K562 (cell line): ENCODE measurements at places on chromosomes 11 and 22. TPM values are rescaled to one million over a fixed set of nuclear protein-coding genes. Genes with fewer than 3 reads are reported as not detected.

- no peak for DNase-seq
These were observed 129.9 kb upstream of the TTC12 start for GRCh38 chr11:113184498-113184897.

CASP1 gene
- polyA plus RNA-seq: not detected in 2 replicates

POU2AF1 gene
- not detected in 2 replicates for polyA plus RNA-seq

DNA sequence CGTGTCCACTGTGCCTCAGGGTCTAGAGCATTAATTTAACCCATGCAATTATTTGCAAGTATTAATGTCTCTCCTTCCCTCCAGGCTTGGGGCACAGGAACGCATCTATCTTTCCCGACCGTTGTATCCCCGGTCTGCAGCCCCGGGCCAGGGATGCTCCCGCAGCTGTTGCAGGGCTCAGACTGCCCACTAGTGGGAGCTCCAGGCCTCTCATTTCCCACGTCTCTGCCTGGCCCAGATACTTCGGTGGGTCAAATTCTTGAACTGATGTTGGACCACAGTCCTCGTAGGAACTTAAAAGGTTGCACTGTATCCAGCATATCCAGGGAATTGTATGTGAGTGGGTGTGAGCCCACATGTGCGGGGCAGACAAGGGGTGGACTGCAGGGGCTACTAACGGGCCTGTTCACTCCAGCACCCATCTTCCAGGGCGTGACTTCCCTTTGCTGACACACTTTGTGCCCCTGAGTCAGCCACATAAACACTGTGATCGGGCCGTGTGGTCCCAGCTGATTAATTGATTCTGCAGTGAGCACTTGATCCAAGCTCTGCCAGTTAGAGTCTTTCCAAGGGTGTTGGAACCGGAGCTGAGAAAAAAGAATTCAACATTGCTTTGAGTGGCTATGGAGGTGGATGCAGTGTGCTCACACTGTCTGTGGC is 451.3 kb downstream of the TBC1D22A start:
- peak; percentile 39 for DNase-seq

GRCh38 chr11:69297787-69298266 is 3.9 kb downstream of the MYEOV start:
- DNase-seq: no peak

DNA sequence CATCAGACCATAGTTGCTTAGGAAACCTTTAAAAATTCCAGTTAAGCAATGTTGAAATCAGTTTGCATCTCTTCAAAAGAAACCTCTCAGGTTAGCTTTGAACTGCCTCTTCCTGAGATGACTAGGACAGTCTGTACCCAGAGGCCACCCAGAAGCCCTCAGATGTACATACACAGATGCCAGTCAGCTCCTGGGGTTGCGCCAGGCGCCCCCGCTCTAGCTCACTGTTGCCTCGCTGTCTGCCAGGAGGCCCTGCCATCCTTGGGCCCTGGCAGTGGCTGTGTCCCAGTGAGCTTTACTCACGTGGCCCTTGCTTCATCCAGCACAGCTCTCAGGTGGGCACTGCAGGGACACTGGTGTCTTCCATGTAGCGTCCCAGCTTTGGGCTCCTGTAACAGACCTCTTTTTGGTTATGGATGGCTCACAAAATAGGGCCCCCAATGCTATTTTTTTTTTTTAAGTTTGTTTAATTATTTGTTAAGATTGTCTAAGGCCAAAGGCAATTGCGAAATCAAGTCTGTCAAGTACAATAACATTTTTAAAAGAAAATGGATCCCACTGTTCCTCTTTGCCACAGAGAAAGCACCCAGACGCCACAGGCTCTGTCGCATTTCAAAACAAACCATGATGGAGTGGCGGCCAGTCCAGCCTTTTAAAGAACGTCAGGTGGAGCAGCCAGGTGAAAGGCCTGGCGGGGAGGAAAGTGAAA is 73.4 kb downstream of the NCAPD3 start:
- no peak for DNase-seq

DNA sequence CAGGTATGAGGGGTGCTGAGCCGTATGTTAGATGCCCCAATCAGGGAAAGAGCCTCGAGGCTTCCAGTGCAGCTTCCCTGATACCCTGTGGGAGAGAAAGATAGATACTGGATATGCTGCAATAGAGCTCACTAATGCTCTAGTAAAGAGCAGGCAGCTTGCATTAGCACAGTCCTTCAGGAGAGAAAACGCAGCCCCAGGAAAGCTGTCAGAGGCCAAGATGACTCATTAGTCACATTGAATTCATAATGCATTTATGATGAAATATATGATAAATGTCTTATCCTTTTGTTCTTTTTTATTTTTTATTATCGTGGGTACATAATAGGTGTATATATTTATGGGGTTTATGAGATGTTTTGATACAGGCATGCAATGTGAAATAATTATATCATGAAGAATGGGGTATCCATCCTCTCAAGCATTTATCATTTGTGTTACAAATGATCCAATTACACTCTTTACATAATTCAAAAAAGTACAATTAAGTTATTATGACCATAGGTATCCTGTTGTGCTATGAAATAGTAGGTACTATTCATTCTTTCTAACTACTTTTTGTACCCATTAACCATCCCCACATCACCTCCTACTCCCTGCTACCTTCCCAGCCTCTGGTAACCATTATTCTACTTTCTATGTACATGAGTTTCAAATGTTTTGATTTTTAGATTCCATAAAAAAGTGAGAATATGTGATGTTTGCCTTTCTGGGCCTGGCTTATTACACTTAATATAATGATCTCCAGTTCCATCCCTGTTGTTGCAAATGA is 94.5 kb upstream of the TOP3B start:
- no peak for DNase-seq

SCN3B gene
- polyA plus RNA-seq: 0.15 TPM in 1 of 2 replicates, not detected in the other

- DNase-seq: no peak
These were observed 204.2 kb downstream of the AASDHPPT start for GRCh38 chr11:106281455-106282173.
